ENCODE measurements at places on chromosomes 16 and 17. TPM values are rescaled to one million over a fixed set of nuclear protein-coding genes. Genes with fewer than 3 reads are reported as not detected.

GFAP gene
- total RNA-seq, result not detected

HSPB9 gene
- not detected for total RNA-seq

CLEC3A gene
- total RNA-seq, result not detected

FN3K gene
- 27.9 TPM for total RNA-seq

RAP1GAP2 gene
- total RNA-seq, result 17.0 TPM

STH gene
- not detected for total RNA-seq

Measured in lower lobe of right lung (tissue), 2 donors.